AG20443 (cell line): ENCODE measurements at places on chromosomes 6 and 20.
A peak's percentile ranks its signal among the peaks of the same experiment; 100 is the strongest.

DNA sequence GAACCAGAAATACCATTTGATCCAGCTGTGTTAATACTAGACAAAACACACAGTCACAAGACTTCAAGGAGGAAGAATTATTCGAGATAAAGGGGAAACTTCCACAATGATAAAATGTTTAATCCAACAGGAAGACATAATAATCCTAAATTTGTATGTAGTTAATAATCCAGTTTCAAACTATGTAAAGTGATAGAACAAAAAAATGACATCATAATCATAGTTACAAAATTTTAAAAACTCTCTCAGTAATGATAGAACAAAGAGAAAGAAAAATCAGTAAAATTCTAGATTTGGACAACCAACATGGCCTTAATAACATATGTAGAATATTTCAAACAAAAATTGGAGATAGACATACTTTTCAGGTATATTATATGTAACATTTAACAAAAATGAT lies 38.9 kb downstream of the LINC00237 start:
- DNase-seq = no peak

GRCh38 chr6:170187669-170188566 lies 103.0 kb downstream of the DLL1 start:
- DNase-seq = no peak

DNA sequence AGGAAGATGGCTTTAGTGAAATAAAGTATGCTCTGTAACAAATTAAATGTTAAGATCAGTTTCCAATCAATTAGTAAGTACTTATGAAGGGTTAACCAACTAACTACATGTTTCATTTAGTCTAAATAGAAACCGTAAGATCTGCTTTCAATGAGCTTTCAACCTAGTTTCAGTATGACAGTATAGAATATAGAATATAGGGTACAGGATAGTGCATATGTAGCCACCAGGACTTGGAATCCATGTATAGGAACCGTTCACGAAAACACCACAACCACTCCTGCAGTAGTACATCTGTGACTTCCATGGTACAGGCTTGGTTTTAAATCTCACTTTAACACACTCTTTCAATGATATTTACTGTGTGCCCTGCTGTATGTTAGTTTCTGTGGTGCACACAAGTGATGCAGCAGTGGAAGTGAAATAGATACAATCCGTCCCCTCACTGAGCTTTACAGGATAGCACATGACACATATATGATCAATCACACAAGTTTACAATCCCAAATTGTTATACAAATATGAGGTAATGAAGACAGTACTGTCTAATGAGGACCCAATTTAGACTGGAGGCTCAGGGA lies 479.7 kb upstream of the MARCKS start:
- no peak for DNase-seq

DNA sequence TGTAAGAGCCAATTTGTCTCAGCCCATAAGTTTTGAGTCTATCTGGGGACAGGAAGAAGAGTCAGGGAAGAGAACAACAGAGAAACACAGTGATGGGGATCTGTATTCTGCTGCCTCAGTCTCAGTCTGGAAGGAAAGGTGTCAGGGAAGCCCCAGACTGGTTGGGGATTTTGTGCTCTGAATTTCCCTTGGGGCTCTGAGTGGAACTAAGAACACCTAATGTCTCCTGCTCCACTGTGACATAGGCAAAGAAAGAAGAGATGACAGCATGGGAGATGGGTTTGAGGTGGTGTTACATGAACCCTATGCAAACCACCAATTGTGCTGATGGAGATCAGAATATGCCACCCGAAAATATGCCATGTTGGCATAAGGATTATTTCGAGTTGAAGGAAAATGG lies 139.5 kb upstream of the MYLIP start:
- DNase-seq = no peak

DNA sequence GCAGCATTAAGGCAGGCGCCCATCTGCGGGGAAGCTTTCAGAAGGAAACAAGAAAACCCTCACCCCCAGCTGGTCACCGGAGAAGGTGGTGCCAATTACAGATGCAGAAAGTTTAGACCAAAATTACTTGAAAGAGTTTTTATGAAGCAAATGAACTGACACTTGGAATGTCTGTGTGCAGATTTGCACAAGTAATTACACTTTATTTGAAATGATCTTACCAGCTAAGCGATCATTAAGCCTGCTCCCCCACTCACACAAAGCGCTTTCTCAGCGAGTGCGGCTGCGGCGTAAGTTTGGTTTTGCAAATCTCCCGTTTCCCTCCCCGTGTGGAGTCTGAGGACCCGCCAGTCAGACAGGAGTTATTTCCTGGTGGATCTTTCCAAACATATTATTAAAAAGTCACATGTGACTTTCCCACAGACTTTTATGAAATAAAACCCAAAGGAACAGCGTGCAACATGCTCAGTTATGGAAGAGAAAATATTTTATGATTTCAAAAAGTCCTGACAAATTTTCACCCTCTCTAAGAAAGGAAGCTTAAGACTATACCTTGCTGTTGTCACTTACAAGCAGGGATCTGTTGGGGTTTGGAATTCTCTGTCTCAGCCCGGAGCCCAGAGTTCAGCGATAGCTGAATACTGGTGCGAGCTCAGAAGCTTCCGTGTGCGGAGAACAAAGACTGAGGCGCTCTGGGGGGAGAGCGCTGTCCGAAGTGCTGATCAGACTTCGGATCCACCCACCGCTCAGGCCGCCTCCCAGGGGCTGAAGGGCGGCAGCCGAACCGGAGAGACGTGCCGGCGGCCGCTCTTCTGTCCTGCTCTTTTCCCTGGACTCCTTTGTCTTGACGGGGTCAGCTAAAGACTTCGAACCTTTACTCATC lies 2.7 kb upstream of the MYT1 start:
- peak; percentile 76 for DNase-seq

DNA sequence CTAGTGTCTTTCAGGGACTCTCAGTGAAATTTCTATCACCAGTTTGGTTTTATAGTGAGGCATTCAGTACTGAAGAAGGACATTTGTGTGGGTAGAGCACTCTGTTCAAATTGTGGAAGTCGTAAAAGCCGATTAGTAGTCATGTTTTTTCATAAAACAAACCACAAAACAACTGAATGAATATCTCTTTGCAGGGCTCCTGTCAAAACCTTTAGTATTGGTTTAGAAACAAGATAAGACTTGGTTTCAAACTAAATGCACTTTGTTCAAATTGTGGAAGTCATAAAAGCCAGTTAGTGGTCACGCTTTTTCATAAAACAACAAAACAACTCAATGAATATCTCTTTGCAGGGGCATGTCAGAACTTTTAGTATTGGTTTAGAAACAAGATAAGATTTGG lies 23.8 kb downstream of the ADGRF4 start:
- DNase-seq = no peak

DNA sequence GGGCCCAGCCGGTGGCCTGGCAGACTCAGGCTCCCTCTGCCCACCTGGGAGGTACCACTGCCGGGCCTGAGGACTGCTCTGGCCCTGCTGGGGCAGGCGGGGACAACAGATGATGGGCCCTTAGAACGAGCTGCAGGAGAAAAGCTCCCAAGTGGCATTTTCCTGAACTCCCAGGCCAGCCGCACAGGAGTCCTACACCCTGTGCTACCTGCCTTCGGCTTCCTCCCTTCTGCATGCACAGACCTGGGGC lies 41.3 kb downstream of the DSTN start:
- no peak for DNase-seq

DNA sequence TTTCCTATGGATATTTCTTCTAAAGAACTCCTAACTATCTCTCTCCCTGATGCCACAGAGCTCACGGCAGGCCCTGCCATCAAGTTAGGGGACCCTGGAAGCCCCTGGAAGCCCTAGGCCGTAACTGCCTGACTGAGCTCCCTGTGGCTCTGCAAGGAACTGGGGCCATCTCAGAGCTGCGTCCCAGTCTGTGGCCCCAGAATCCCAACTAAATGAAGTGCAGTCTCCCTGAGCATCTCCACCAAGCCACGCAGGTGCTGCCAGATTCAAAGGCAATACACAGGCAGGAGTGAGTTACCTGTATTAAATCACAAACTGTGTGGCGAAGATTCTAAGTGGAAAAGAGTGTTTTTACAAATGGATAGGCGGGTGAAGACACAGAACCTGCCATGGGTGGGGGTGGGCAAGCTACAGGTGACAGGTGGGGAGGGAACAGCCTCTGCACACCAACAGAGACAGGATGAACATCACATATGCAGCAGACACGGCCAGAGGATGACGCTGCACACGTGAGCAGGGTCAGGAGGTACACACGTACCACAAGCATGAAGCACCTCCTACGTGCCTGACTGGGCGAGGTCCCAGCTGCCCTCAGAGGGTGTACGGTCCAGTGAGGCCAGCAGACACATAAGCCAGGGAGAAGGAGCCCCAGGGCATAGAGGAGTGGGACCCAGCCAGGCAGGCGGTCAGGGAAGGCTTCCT lies 358.5 kb downstream of the ZFAND3 start:
- no peak for DNase-seq

DNA sequence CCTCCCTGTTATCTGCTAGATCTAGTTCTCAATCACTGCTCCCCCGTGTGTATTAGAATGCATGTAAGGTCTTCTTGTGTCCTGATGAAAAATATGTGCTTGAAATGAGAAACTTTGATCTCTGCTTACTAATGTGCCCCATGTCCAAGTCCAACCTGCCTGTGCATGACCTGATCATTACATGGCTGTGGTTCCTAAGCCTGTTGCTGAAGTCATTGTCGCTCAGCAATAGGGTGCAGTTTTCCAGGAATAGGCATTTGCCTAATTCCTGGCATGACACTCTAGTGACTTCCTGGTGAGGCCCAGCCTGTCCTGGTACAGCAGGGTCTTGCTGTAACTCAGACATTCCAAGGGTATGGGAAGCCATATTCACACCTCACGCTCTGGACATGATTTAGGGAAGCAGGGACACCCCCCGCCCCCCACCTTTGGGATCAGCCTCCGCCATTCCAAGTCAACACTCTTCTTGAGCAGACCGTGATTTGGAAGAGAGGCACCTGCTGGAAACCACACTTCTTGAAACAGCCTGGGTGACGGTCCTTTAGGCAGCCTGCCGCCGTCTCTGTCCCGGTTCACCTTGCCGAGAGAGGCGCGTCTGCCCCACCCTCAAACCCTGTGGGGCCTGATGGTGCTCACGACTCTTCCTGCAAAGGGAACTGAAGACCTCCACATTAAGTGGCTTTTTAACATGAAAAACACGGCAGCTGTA lies 73.4 kb downstream of the PTPN1 start:
- DNase-seq = no peak

- no peak for DNase-seq
Measured at GRCh38 chr20:59857966-59858365, 75.5 kb downstream of the SYCP2 start.

- no peak for DNase-seq
Measured at GRCh38 chr20:58008413-58008812, 220.0 kb downstream of the ANKRD60 start.

DNA sequence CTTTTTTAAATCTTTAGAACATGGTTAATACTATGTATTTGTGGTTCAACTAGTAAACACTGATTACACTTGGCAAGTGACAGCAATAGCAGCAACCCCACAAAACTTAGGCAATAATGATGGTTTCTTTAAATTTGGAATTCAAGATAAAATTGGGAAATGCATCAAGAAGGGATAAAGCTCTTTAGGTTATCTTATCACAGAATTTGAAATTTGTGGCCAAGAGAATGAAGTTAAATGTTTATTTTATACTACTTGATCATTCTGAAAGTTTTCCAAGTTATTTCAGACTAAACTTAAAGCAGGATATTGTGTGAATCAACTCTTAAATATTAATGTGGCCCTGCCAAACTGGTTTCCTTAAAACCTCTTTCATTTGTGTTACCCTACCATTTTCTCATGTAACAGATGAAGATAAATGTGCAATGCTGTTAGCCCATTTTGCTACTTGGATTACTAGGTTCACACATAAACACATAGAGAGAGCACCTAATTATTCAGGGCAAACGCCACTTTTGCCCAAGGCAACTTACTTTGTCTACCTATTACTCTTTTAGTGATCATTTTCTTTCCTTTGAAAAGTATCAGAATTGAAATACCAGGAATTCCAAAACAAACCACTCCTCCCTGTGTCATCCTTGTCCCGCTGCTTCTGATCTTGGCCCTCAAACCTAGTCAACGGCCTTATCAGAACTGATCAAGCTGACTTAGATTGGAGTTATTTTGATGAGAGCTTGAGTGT lies 186.7 kb upstream of the TENT5A start:
- no peak for DNase-seq

GRCh38 chr6:44725070-44725469 lies 337.6 kb downstream of the CDC5L start:
- DNase-seq = peak; percentile 48

- no peak for DNase-seq
Measured at GRCh38 chr6:147654103-147654845, 145.8 kb downstream of the SAMD5 start.

DNA sequence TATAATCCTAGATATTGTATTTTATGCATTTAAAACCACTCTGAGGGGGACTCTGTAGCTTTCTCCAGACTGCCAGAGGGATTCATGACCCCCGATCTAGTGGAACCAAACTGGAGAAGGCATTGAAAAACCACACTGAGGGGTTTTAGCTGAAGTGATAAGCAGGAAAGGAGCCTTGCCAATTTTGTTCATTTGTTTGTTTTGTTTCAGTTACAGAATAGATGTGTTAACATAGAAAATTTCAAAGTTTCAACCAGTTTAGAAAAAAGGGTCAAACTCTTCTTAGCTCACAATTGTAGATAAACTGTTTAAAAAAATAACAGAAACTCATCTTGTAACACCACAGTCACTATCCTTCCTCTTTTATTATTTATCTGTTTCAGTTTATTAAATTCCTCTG lies 19.8 kb downstream of the TAB2 start:
- no peak for DNase-seq

DNA sequence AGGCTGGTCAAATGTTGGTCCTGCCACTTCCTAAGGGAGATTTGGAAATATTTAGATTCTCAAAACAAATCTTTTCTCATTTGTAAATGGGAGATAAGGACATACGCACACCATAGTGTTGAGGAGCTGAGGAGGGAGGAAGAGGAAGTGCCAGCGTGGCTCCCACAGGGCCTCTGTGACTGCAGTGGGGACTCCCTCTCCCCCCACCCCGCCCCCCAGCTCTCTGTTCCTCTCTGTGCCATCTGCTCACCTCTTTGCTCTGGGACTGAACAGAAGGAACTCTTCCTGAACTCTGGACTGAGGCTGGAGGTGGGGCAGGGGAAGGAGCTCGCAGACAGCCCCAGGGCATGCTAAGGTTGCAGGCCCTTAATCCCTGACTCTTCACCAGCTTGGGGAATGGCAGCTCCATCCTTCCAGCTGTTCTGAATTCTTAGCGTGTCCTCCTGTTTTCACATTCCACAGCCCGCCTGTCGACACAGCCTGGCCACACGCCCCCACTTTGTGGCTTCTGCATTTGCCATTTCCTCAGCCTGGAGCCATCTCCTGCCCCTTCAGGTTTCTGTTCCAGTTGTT lies 11.4 kb downstream of the DDX27 start:
- DNase-seq = peak; percentile 54
